Upper lobe of left lung (tissue), 6 donors: ENCODE measurements at places on chromosomes 4 and X. TPM values are rescaled to one million over a fixed set of nuclear protein-coding genes. Genes with fewer than 3 reads are reported as not detected.

- no peaks in the 10 kb centered on the region for H3K4me1 ChIP-seq
- no peaks in the 10 kb centered on the region for H3K27me3 ChIP-seq
- no peak for DNase-seq
- no peaks in the 10 kb centered on the region for H3K36me3 ChIP-seq
- H3K27ac ChIP-seq, result no peak overlapping the region
- no peak overlapping the region for H3K4me3 ChIP-seq
Measured at GRCh38 chr4:151960449-151961230, 199.8 kb upstream of the GATB start.

IRS4 gene
- total RNA-seq, result 0.69 TPM

DNA sequence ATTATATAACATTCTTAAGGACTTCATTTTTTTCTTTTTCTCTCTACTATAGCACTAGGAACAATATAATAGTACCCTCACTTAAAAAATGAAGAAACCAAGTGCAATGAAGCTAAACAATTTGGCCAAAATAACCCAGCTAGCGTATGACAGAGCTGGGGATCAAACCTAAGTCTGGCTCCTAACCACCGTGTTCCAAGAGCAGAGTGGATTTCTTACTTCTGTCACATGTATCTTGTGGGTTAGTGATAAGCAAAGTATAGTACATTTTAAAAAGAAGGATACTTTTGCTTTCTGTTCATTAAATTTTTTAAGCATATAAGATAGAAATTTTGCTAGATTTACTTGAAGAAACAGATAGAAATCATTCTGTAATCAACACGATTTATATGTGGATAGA is 11.5 kb downstream of the LIMCH1 start:
- DNase-seq, result no peak
- H3K36me3 ChIP-seq, result no peaks in the 10 kb centered on the region
- peak overlapping the region; percentile 23 for H3K27ac ChIP-seq
- H3K27me3 ChIP-seq, result no peaks in the 10 kb centered on the region
- H3K4me3 ChIP-seq, result no peak overlapping the region
- H3K4me1 ChIP-seq, result peaks cover 16% of the 10 kb centered on the region

- no peak overlapping the region for H3K27ac ChIP-seq
- no peaks in the 10 kb centered on the region for H3K4me1 ChIP-seq
- no peak for DNase-seq
Measured at GRCh38 chr4:98314791-98315565, 53.8 kb downstream of the RAP1GDS1 start.

GALNTL6 gene
- total RNA-seq, result not detected

DNA sequence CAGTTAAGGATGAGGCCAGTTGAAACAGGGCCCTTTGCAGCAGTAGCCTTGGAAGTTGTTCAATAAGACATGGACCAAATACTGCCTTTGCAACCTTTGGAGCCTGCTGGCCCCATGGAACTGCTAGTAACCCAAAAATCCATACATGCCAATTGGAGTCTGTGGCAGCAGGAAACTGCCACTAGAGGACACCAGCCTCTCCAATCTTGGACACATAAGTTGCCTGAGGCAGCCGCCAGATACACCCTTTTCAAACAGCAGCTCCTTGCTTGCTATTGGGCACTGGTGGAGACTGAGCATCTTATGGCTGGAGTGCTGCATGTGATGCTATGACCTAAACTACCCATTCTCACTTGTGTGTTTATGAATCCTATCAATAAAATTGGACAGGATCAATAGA is 14.8 kb upstream of the LAP3 start:
- no peaks in the 10 kb centered on the region for H3K36me3 ChIP-seq
- no peak overlapping the region for H3K4me3 ChIP-seq
- no peak for DNase-seq
- H3K27ac ChIP-seq, result no peak overlapping the region

GRCh38 chr4:76300012-76300411 is 6.5 kb upstream of the STBD1 start:
- no peak overlapping the region for H3K27ac ChIP-seq
- H3K27me3 ChIP-seq, result no peaks in the 10 kb centered on the region
- DNase-seq, result peak; percentile 29

GRCh38 chrX:87873347-87873941 is 355.8 kb downstream of the KLHL4 start:
- H3K4me1 ChIP-seq, result no peaks in the 10 kb centered on the region
- no peak for DNase-seq
- no peak overlapping the region for H3K27ac ChIP-seq
- no peaks in the 10 kb centered on the region for H3K36me3 ChIP-seq

NEUROG2 gene
- not detected for total RNA-seq

- no peaks in the 10 kb centered on the region for H3K36me3 ChIP-seq
- no peaks in the 10 kb centered on the region for H3K27me3 ChIP-seq
- no peak overlapping the region for H3K27ac ChIP-seq
- H3K4me1 ChIP-seq, result no peaks in the 10 kb centered on the region
- no peak overlapping the region for H3K4me3 ChIP-seq
Measured at GRCh38 chr4:186248643-186249042, 17.3 kb upstream of the F11 start.

GRCh38 chr4:161554372-161554990 is 609.3 kb downstream of the FSTL5 start:
- no peak for DNase-seq
- no peaks in the 10 kb centered on the region for H3K27me3 ChIP-seq
- H3K4me1 ChIP-seq, result no peaks in the 10 kb centered on the region
- H3K4me3 ChIP-seq, result no peak overlapping the region

- DNase-seq, result no peak
- peaks cover 10% of the 10 kb centered on the region for H3K4me1 ChIP-seq
- H3K27me3 ChIP-seq, result no peaks in the 10 kb centered on the region
Measured at GRCh38 chr4:99404595-99405287, 30.4 kb downstream of the ADH7 start.

DNA sequence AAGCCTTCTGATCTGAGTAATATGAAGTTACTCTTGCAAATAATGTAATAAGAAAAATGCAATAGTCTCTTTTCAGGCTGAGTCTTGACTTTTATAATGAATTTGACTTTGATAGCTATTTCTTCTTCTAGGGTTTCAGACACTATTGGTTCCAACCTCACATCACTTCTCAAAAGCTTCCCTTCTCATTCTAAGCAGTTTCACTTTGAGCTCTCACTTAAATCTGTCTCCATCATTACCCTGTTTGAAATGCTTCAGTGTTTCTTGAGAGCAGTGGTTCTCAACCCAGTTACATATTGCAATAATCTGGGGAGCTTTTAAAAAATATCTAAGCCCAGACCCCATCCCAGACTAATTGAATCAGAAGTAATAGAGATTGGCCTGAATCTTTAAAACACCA is 40.5 kb upstream of the BMP2K start:
- H3K27ac ChIP-seq, result no peak overlapping the region
- H3K36me3 ChIP-seq, result no peaks in the 10 kb centered on the region
- no peak overlapping the region for H3K4me3 ChIP-seq
- no peaks in the 10 kb centered on the region for H3K27me3 ChIP-seq

DNA sequence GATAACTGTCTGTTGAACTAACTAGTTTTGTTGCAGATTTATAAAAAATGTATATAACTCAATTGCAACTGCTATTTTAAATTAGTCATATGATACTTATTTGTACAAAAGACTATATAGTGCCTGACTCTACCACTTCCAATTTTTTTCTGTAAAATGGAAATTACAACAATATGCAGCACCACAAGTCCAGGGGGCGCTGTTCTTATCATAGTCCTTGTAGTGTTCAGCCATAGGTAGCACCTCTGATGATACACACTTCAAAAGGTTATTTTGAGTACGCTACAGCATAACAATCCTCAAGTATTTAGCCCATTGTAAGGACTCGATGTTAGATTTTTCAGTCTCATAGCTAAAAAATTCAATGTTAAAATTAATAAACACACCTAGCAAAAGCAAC is 174.9 kb downstream of the CORIN start:
- H3K4me3 ChIP-seq, result no peak overlapping the region
- no peaks in the 10 kb centered on the region for H3K36me3 ChIP-seq
- H3K27ac ChIP-seq, result no peak overlapping the region
- no peaks in the 10 kb centered on the region for H3K27me3 ChIP-seq

- H3K27ac ChIP-seq, result no peak overlapping the region
- DNase-seq, result no peak
- no peaks in the 10 kb centered on the region for H3K27me3 ChIP-seq
- H3K36me3 ChIP-seq, result no peaks in the 10 kb centered on the region
Measured at GRCh38 chr4:69754926-69755580, 5.4 kb downstream of the SULT1B1 start.

- H3K27me3 ChIP-seq, result no peaks in the 10 kb centered on the region
- no peak overlapping the region for H3K27ac ChIP-seq
- no peak overlapping the region for H3K4me3 ChIP-seq
- DNase-seq, result peak; percentile 14
- H3K4me1 ChIP-seq, result no peaks in the 10 kb centered on the region
- no peaks in the 10 kb centered on the region for H3K36me3 ChIP-seq
Measured at GRCh38 chrX:103904301-103904700, 58.1 kb upstream of the TMSB15B start.

DNA sequence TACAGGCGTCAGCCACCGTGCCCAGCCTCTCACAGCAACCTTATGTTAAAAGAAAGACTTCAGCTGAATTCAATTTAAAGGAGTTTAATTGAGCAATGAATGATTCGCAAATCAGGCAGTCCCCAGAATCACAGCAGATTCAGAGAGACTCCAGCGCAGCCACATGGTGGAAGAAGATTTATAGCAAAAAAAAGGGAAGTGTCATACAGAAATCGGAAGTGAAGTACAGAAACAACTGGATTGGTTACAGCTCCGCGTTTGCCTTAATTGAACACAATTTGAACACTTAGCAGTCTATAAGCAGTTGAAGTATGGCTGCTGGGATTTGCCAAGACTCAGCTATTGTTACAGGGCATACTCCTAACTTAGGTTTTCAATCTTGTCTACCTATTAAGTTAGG is 19.8 kb downstream of the CENPVL3 start:
- no peak overlapping the region for H3K4me3 ChIP-seq
- H3K36me3 ChIP-seq, result no peaks in the 10 kb centered on the region
- H3K27ac ChIP-seq, result no peak overlapping the region

GRCh38 chr4:99648321-99648720 is 9.3 kb downstream of the C4orf54 start:
- no peaks in the 10 kb centered on the region for H3K36me3 ChIP-seq
- H3K4me1 ChIP-seq, result no peaks in the 10 kb centered on the region
- DNase-seq, result no peak

SASH3 gene
- 58.6 TPM for total RNA-seq

IL2RG gene
- total RNA-seq, result 24.1 TPM

DNA sequence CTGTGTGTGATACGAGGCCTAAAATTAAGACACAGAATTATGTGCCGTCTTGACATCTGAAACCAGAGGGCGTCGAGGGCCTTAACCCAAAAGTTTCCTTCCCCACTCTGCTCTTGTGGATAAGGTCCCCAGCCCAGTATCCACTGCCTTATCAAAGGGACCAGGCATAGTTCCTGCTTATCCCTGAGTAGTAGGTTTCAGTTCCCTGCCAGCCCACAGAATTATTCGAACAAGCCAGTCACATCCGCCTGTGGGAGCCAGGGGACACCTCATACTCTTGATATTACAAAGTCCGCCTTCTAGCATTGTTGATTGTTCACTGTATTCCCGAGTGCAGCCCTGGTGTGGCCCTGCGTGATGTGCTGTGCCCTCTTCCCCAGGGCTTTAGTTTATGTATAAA is 5.4 kb upstream of the MMRN1 start:
- no peaks in the 10 kb centered on the region for H3K27me3 ChIP-seq
- H3K4me1 ChIP-seq, result no peaks in the 10 kb centered on the region
- no peak overlapping the region for H3K4me3 ChIP-seq
- H3K36me3 ChIP-seq, result no peaks in the 10 kb centered on the region

DNA sequence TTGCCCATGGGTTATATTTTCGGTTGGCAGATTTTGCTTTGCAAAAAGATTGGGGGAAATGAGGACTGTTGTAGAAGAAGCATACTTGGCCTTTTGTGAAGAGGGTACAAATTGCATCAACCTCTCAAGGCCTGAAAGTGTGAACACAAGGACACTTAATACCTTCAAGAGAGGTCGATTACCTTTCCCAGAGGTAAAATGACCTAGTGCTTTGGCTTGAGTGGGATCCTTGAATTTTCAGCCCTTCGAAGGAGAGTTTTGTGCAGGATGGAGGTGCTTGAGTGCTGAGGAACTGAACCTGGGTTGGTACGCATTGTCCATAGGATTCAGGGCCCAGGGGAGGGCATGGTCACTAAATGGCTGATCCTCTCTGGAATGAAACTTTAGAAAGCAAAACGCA is 27.6 kb upstream of the NKAP start:
- no peaks in the 10 kb centered on the region for H3K4me1 ChIP-seq
- no peak overlapping the region for H3K27ac ChIP-seq
- H3K36me3 ChIP-seq, result no peaks in the 10 kb centered on the region

- H3K27ac ChIP-seq, result no peak overlapping the region
- H3K36me3 ChIP-seq, result no peaks in the 10 kb centered on the region
- H3K4me1 ChIP-seq, result no peaks in the 10 kb centered on the region
- H3K4me3 ChIP-seq, result no peak overlapping the region
Measured at GRCh38 chr4:174100910-174101309, 182.6 kb downstream of the FBXO8 start.

- H3K36me3 ChIP-seq, result no peaks in the 10 kb centered on the region
- H3K4me1 ChIP-seq, result peaks cover 12% of the 10 kb centered on the region
- DNase-seq, result no peak
- no peaks in the 10 kb centered on the region for H3K27me3 ChIP-seq
- no peak overlapping the region for H3K27ac ChIP-seq
- no peak overlapping the region for H3K4me3 ChIP-seq
Measured at GRCh38 chr4:121255986-121256750, 92.0 kb upstream of the TNIP3 start.

DNA sequence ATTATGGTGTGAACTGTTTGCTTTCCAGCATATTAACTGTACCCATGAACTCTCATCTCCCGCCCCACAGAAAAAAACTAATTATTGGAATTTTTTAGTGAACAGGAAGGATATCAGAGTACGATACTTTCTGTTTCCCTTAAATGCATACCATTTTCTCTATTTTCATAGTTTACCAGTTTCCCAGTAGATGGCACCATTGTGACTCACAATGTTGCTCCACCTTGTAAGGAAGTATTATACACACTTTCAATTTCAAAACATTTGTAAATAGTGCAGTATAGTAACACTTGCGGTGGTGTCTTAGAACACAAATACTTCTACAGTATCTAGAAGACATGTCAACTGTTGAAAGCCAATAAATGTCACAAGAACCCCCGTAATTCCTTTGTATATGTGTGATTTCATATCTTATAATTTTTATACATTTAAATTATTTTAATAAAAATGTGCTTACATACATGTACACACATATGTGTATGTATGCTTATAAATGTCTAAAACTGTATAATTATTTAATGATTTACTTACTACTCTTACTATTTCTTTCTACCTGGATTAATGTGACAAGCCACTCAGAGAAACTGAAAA is 167.3 kb downstream of the SLIT2 start:
- no peaks in the 10 kb centered on the region for H3K36me3 ChIP-seq
- DNase-seq, result no peak
- H3K4me3 ChIP-seq, result peak overlapping the region; percentile 23
- H3K4me1 ChIP-seq, result no peaks in the 10 kb centered on the region

DNA sequence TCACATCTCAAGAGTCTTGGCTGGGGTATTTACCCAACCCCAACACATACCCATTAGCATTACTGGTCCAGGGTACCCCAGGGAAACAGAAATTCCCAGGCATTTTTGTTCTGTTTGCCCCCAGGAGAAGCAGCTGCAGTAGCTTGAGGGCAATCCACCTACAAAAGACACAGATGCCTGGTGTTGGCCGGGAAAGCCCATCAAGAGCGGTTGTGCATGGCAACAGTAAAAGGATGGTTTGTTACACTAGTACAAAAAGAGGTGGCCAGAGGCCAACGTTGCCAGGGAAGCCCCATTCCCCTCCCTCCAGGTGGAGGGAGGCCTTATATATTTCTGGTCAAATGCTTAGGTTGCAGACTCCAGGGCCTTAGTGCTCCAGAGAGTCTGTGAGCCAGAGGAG is 637.8 kb downstream of the BCOR start:
- H3K36me3 ChIP-seq, result no peaks in the 10 kb centered on the region
- H3K4me1 ChIP-seq, result no peaks in the 10 kb centered on the region
- no peak overlapping the region for H3K4me3 ChIP-seq

GRCh38 chr4:895596-895995 is 36.5 kb downstream of the GAK start:
- no peak overlapping the region for H3K27ac ChIP-seq
- H3K4me3 ChIP-seq, result no peak overlapping the region
- no peaks in the 10 kb centered on the region for H3K27me3 ChIP-seq
